SK-N-SH treated with all-trans-retinoic acid at 6 μM for 48 hours (cell line): ENCODE measurements at places on chromosomes 2 and 18.
A peak's percentile ranks its signal among the peaks of the same experiment; 100 is the strongest.

DNA sequence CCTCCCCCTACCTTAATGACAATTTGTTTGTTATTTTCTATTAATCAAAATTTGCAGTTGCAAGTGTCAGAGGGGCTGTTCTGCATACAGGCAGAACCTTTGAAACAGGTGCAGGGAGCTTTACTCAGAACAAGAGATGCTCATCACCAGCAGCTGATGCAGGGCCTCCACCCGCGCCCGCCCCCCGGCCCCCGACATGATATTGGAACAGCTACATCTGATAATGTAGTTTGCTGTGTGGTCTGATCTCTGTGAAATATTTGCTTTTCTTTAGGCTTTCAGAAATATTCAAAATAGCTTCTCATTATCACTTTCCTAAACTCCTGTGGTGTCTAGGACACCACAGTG, 130.0 kb downstream of the PRKCE start:
- no peak for ATAC-seq

- ATAC-seq, result no peak
These were observed 44.1 kb downstream of the MTHFD2 start for GRCh38 chr2:74242354-74243071.

DNA sequence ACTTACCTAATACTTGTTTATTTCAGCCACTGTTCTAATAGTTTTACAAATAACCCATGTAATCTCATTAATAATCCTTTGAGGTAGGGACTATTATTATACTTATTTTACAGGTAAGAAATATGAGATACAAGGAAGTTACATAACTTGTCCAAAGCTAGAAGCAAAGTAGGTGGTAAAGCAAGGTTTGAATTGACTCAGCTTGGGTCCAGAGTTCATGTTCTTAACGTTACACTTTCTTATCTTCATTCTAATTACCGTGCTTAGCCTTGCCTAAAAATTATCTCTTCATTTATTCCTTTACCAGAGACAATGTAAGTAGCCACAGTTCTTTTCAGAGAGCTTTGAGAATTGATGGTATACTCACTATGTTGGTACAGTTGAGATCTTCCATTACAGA, 743.6 kb downstream of the KCNJ3 start:
- no peak for ATAC-seq

- ATAC-seq, result no peak
These were observed 663.0 kb upstream of the FANCL start for GRCh38 chr2:58904095-58904494.

- ATAC-seq, result no peak
These were observed 59.1 kb upstream of the TXNDC2 start for GRCh38 chr18:9826685-9827084.

DNA sequence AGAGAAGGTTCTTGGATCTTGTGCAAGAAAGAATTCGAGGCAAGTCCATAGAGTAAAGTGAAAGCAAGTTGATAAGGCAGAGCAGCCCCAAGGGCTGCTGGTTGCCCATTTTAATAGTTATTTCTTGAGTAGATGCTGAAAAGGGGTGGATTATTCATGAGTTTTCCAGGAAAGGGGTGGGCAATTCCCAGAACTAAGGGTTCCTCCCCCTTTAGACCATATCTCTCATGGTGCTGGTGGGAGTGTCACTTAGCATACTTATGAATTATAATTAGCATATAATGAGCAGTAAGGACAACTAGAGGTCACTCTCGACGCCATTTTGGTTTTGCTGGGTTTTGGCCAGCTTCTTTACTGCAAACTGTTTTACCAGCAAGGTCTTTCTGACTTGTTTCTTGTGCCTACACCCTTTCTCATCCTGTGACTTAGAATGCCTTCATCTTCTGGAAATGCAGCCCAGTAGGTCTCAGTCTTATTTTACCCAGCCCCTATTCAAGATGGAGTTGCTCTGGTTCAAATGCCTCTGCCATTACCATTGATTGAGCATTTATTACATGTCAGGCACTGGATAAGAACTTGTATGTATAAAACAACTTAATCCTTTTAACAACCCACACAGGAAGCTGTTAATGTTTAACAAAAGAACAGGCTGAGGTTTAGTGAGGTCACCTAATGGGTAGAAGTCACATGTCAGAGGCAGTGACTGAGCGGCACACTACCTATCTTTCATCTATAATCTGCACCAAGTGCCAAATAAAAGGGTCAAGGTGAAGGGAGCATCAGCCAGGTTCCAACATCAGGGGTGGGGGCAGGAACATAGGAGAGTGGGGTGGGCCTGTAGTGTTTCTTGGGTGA, 250.9 kb downstream of the ICOS start:
- ATAC-seq, result no peak

DNA sequence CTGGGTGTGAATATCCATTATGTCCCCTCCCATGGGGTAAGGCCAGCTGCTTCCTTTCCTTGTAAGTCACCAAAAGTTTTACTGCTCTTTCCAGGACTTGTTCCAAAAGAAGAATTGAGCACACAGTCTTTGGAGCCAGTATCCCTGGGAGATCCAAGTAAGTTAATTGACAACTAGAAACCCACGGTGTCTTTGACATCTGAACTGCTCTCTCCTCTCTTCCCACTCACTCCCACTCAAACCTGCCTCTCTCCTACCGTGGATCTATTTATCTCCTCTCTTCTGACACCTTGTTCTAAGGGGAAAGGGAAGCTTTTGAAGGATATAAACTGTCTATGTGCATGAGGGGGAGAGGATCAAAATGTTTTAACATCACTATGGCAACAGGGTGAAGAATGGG, 86.7 kb downstream of the VIT start:
- no peak for ATAC-seq

GRCh38 chr2:198347349-198347748, 543.0 kb downstream of the PLCL1 start:
- ATAC-seq, result no peak

- ATAC-seq, result no peak
These were observed 63.8 kb upstream of the GPR45 start for GRCh38 chr2:105177536-105178254.

DNA sequence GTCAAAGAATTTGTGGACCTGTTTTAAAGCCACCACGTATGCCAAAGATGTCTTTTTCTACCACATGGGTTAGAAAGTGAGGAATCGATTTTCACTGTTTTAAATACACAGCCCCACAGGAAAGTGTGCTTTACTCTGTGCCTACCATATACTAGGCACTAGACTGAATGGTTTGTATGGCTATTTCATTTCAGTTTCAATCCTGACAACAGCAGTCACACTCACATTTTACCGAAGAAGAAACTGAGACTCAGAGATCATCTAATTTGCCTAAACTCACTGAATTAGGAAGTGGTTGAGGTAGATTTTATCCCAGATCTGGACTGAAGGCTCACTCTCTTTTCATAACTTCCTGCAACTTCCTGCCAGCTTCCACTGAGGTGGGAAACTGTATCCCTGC, 176.4 kb downstream of the ALK start:
- no peak for ATAC-seq

GRCh38 chr2:145752091-145752806, 1232.3 kb upstream of the ZEB2 start:
- ATAC-seq, result peak; percentile 94

- ATAC-seq, result no peak
These were observed 27.1 kb downstream of the HDLBP start for GRCh38 chr2:241288324-241288888.

GRCh38 chr2:41965173-41965908, 82.5 kb upstream of the PKDCC start:
- no peak for ATAC-seq

- no peak for ATAC-seq
These were observed 43.0 kb upstream of the SLC1A4 start for GRCh38 chr2:64945973-64946768.

- no peak for ATAC-seq
These were observed 247.4 kb downstream of the XIRP2 start for GRCh38 chr2:167135706-167136105.

- ATAC-seq, result no peak
These were observed 24.8 kb upstream of the KIDINS220 start for GRCh38 chr2:8862230-8862629.

DNA sequence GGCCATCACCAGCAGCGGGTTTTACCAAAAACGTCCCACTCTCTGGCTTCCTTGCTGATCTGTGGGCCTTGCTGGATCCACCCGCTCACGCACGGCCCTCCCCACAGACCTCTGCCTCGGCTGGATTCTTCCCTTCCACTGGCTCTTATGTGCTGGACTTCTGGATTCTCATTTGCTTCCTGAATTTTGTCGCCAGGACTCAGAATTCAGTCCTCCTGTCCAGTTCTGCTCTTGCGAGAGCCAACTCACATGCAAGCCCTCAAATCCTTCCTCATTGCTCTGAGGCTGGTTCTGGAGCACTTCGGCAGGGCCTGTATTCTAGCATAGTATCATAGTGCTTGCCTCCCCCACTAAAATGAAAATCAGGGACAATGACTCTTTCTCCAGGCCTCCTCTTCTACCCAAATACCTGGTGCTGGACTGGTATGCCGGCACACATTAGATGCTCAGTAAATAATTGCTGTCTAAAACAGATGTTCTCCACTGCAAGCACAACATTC, 115.5 kb downstream of the ATL2 start:
- ATAC-seq, result no peak

DNA sequence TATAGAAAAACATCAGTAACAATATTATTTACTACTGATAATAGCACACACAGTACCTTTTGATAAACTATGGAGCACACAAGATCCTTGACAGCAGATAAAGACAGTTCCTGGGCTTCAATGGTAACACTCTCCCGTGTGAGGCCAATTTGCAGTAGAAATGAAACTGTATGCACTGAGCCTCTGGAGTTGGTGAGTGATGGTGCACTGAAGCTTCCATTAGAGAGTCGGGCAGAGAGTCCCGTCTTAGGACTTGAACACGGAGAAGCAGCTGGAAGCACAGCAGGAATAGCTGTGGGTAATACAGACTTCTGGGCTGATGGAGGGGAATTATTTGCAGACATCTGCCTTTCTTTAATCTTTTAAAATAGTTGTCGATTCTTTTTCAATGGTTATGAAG, 8.5 kb downstream of the PRKD3 start:
- ATAC-seq, result no peak

GRCh38 chr2:238370823-238371372, 50.6 kb downstream of the TRAF3IP1 start:
- ATAC-seq, result peak; percentile 99

- ATAC-seq, result no peak
These were observed 33.2 kb upstream of the MTIF2 start for GRCh38 chr2:55302241-55302640.

DNA sequence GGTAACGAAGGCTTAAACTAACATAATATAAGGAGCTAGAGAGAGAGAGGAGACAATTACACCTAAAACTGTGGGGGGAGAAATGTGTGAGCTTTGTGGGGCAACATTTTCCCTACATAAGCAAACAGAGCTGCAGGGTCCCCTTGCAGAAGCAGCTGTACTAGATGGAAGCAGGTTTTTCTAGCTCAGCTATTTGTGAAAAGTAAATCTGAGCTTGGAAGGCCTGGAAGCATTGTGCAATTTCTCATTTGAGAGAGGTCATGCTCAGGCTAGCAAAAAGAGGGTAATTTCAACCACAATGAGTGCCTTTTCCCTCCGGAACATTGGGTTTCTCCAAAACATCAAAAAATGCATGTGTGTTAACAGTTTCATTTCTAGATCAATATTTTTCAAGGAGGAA, 130.0 kb downstream of the ARL4C start:
- ATAC-seq, result no peak

GRCh38 chr2:220057391-220057790, 430.0 kb downstream of the SLC4A3 start:
- ATAC-seq, result no peak

GRCh38 chr18:79506191-79507075, 110.7 kb downstream of the NFATC1 start:
- ATAC-seq, result no peak

DNA sequence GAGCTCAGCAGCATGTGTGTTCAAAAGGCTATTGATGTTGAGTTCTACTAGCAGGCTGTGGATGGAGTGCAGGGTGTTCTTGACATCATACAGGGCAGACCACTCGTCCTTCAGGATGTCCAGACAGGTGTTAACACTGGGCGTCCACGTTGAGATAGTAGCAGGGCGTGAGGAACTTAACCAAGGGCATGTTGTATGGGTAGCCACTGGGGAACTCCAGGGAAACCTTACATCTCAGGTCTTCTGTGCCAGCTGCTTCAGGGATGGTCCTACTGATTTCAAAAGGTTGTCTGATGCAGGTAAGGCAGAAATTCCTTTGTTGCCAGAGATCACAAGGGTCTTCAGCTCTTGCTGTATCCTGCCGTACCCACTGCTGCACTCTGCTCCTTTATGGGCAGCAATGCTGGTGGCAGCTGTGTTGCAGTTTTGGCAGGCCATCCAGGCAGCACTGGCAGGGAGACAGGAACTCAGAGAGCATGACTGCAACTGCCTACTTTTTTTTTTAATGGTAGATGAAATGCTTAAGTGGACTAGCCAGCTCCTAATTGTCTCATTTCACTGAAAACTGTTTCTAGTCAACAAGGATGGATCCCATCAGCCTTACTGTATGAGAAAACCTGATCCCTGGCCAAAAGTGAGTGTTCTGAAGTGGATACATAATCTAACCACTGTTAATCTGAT, 32.4 kb upstream of the RBBP8 start:
- ATAC-seq, result no peak

- ATAC-seq, result no peak
These were observed 9.5 kb upstream of the RPRM start for GRCh38 chr2:153488072-153488471.

- ATAC-seq, result no peak
These were observed 82.0 kb upstream of the PROKR1 start for GRCh38 chr2:68561372-68561771.

DNA sequence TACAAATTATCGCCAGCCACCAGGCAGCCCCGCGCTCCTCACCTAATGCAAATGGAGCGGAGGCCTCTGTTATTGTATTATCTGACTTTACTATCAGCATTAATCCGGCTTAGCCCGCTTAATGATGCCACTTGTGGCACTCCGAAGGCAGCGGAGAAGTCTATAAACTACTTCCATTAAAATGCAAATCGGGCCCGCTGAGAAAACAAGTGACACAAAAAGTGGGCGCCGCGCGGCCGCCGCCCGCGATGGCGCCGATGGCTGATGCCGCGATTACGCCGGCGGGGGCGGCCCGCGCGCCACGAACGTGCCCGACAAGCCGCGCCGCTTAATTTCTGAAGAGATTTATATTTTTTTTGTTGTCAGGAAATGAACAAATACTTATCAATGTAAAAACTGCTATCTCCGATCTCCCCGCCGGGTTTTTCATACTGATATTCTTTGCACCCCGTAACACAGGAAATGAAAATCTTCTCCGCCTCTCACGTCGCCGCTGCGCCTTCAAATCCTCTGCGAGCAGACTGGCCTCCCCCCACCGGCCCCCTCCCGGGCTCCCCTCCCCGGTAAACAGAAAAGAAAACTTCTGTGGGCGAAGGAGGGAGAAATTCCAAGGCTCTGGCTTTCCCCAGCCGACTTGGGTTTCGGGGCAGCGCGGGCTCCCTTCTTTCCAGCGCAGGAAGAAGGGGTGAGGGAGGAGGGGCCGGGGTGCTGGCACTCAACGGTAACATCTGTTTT, 221.8 kb downstream of the INSIG2 start:
- no peak for ATAC-seq

GRCh38 chr2:134713606-134714005, 5.2 kb downstream of the TMEM163 start:
- ATAC-seq, result no peak
